CD8-positive, alpha-beta memory T cell (primary cell): ENCODE measurements at places on chromosomes 6 and 20. TPM values are rescaled to one million over a fixed set of nuclear protein-coding genes. Genes with fewer than 3 reads are reported as not detected.

DNA sequence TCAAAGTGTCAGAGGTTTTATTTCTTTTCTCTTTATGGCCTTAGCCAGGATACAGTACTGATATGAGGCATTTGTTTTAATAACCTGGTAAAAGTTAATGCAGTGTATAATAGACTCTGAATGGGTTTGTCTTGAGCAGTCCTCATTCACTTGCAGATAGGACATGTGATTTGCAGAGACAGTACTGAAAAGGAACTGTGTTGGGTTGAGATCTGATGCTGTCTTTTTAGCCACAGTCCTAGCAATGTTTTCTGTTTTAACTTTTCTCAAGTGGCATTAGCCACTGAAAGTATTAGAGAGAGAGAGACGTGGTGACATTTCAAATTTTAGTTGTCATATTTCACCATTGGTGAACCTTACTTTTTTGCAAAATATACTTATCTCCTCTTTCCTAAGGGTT lies 547.2 kb upstream of the MAN1A1 start:
- H3K4me1 ChIP-seq, result no peaks in the 10 kb centered on the region
- DNase-seq, result no peak
- no peak overlapping the region for H3K4me3 ChIP-seq
- no peaks in the 10 kb centered on the region for H3K27me3 ChIP-seq
- no peak overlapping the region for H3K27ac ChIP-seq

GRCh38 chr20:44418069-44418905 lies 57.4 kb upstream of the TTPAL start:
- no peak overlapping the region for H3K27ac ChIP-seq
- H3K4me3 ChIP-seq, result no peak overlapping the region
- no peaks in the 10 kb centered on the region for H3K4me1 ChIP-seq
- no peaks in the 10 kb centered on the region for H3K36me3 ChIP-seq

- no peaks in the 10 kb centered on the region for H3K27me3 ChIP-seq
- H3K27ac ChIP-seq, result no peak overlapping the region
- H3K4me1 ChIP-seq, result no peaks in the 10 kb centered on the region
- DNase-seq, result no peak
- no peak overlapping the region for H3K4me3 ChIP-seq
Observed at GRCh38 chr20:2213401-2213800, 82.4 kb upstream of the TGM3 start.

DNA sequence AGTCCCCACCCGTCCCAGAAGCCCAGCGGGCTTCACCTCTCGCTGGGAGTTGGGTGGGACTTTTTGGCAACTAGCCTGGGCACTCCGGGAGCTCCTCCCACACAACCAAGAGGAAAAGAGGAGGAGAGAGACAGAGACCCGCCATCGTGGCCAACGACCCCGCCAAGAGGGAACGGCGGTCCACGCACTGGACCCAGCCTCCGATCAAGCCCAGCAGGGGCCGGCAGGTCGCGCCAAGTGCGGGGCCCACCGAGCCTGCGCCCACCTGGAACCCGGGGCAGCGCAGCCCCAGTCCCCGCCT lies 3.0 kb upstream of the TMEM14C start:
- H3K4me3 ChIP-seq, result peak overlapping the region; percentile 47
- H3K27me3 ChIP-seq, result no peaks in the 10 kb centered on the region
- H3K27ac ChIP-seq, result peak overlapping the region; percentile 34
- no peaks in the 10 kb centered on the region for H3K36me3 ChIP-seq
- DNase-seq, result no peak

DNA sequence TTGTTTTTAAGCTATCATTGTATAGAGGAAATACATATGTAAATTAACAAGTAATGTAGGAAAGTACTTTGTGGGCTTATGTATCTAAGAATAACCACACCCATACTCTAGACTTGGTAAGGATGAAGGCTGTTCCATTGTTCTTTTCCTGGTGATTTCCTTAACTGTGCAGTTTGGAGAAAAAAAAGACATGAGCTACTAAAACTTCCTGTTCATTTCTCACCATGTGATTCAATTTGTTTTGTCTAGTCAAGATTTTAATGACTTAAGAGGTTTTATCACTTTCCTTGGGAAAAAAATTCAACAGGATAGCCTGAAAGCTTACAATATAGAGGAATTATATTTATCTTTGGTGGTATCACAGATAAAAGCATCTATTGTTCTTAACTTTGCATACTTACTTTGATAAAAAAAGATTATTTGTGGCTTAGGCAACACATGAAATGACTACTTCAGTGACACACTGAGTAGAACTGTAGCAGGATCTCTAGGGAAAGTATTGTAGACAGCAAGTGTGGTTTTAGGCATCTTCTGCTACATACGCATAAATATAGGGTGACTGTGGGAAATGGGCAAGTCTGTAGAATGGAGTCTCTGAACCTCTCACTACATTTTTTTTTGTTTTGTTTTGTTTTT lies 80.3 kb downstream of the GJA1 start:
- H3K36me3 ChIP-seq, result no peaks in the 10 kb centered on the region
- DNase-seq, result no peak
- no peak overlapping the region for H3K4me3 ChIP-seq
- H3K4me1 ChIP-seq, result no peaks in the 10 kb centered on the region
- no peak overlapping the region for H3K27ac ChIP-seq
- no peaks in the 10 kb centered on the region for H3K27me3 ChIP-seq

GRCh38 chr20:60249436-60249835 lies 291.2 kb downstream of the CDH26 start:
- H3K4me1 ChIP-seq, result no peaks in the 10 kb centered on the region
- no peaks in the 10 kb centered on the region for H3K36me3 ChIP-seq
- DNase-seq, result no peak
- H3K27me3 ChIP-seq, result no peaks in the 10 kb centered on the region

DNA sequence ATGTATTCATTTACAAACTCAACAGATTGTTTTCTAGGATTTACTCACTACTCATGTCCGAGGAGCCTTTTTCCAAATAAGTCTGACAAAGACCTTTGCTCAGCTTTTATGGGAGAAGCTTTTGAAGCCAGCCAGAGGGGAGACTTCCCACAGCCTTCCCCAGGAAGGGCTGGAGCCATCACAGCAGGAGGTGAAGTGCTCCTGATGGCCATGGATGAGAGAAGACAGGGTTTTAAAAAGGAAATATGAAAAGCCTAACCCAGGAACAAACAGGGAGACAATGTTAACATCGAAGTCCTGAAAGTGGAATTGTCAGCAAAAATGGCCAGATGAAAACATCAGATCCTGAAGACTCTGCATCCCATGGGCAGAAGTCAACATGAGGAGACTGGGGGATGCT lies 11.6 kb upstream of the TAGAP start:
- DNase-seq, result no peak
- peaks cover 72% of the 10 kb centered on the region for H3K4me1 ChIP-seq
- no peaks in the 10 kb centered on the region for H3K27me3 ChIP-seq
- no peak overlapping the region for H3K27ac ChIP-seq
- no peaks in the 10 kb centered on the region for H3K36me3 ChIP-seq

DNA sequence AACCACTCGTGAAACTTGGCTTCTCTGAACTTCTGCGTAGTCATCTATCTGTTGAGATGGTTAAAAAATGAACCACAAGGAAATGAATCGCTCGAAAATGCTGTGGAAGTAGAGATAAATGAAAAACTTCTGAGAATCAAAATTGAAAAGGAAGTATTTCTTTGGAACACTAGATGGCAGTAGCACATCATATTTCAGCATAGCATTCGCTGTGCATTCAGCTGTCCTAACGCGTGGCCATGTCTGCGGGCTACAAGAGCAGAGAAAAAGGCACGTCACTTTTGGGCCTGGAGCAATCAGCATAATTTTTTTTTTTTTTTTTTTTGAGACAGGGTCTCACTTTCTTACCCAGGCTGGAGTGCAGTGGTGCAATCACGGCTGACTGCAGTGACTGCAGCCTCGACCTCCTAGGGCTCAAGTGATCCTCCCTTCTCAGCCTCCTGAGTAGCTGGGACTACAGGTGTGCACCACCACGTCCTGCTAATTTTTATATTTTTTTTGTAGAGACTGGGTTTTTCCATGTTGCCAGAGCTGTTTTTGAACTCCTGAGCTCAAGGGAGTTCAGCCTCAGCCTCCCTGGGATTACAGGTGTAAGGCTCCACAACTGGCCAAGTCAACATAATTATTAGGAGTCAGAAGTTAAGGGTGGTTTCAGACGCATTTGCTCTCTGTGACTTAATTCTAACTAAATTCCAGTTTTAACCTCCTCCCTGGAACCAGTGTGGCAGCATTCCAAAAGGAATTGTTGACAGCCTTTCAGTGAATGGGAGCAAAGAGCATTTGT lies 8.8 kb upstream of the PERP start:
- peaks cover 4% of the 10 kb centered on the region for H3K4me1 ChIP-seq
- no peak overlapping the region for H3K27ac ChIP-seq
- H3K4me3 ChIP-seq, result no peak overlapping the region
- peak; percentile 62 for DNase-seq

- no peak overlapping the region for H3K4me3 ChIP-seq
- DNase-seq, result no peak
- no peaks in the 10 kb centered on the region for H3K4me1 ChIP-seq
- no peaks in the 10 kb centered on the region for H3K36me3 ChIP-seq
Observed at GRCh38 chr6:151524059-151524458, 30.2 kb downstream of the CCDC170 start.

DNA sequence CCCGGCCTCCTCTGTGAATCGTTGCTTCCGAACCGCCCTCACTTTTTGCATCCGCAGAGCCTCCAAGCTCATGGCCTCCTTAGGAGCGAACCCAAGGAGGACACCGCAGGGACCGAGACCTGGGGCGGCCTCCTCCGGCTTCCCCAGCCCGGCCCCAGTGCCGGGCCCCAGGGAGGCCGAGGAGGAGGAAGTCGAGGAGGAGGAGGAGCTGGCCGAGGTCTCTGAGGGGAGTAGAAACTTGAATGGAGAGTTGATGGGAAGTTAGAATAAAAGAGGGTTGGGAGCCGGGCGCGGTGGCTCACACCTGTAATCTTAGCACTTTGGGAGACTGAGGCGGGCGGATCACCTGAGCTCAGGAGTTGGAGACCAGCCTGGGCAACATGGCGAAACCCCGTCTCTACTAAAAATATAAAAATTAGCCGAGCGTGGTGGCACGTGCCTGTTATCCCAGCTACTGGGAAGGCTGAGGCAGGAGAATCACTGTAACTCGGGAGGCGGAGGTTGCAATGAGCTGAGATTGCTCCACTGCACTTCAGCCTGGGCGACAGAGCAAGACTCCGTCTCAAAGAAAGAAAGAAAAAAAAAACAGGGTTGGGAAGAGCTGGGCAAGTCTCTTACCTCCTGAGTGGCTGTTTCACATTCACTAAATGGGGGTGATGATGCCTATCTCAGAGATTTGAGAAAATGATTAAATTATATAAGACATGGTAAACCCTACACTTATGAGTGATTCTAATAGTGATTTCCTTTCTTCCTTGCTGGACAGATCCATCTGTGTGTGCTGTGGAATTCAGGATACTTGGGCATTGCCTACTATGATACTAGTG lies 805 bp downstream of the MSH5 start:
- H3K36me3 ChIP-seq, result no peaks in the 10 kb centered on the region
- peaks cover 39% of the 10 kb centered on the region for H3K4me1 ChIP-seq
- no peak for DNase-seq
- peak overlapping the region; percentile 84 for H3K4me3 ChIP-seq
- H3K27me3 ChIP-seq, result no peaks in the 10 kb centered on the region

DNA sequence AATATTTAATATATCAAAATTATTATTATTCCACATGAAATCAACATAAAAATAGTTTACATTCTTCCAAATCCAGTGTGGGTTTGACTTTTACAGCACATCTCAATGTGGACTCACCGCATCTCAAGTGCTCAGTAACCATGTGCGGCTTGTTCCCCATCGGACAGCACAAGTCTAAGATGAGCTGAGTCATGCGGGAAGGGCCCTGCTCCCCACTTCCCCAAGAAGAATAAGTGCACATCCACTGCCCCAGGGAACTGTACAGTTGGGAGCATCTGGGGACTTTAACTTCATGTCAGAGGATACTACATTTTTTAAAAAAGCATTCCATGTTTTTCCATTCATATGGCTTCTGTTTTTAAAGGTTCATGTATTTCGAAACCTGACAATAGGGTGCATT lies 325.6 kb downstream of the BTBD3 start:
- H3K27me3 ChIP-seq, result no peaks in the 10 kb centered on the region
- no peaks in the 10 kb centered on the region for H3K36me3 ChIP-seq
- H3K4me3 ChIP-seq, result no peak overlapping the region

DNA sequence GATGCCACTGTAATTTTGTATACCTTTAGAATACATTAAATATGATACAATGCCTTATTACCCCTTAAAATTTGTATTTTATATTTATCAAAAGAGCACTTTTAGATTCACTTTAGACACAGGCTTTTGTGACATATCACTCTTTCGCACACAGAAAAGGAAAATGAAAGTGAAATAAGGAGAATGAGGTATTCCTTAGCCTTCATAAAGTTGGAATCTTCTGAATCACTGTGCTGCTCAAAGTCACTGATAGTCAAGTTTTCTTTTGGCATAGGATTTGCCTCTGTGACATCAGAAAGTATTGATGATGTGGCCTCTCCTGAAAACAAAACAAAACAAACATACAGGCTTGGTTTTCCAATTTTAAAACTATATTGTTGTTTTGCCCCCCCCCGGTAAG lies 1097.1 kb downstream of the KIF16B start:
- H3K4me3 ChIP-seq, result no peak overlapping the region
- H3K27me3 ChIP-seq, result no peaks in the 10 kb centered on the region
- H3K4me1 ChIP-seq, result no peaks in the 10 kb centered on the region
- DNase-seq, result no peak
- no peaks in the 10 kb centered on the region for H3K36me3 ChIP-seq

GRCh38 chr6:158233214-158233795 lies 65.2 kb downstream of the GTF2H5 start:
- H3K27me3 ChIP-seq, result no peaks in the 10 kb centered on the region
- DNase-seq, result no peak
- H3K4me3 ChIP-seq, result peak overlapping the region; percentile 69
- peaks cover 24% of the 10 kb centered on the region for H3K4me1 ChIP-seq
- H3K36me3 ChIP-seq, result no peaks in the 10 kb centered on the region

DNA sequence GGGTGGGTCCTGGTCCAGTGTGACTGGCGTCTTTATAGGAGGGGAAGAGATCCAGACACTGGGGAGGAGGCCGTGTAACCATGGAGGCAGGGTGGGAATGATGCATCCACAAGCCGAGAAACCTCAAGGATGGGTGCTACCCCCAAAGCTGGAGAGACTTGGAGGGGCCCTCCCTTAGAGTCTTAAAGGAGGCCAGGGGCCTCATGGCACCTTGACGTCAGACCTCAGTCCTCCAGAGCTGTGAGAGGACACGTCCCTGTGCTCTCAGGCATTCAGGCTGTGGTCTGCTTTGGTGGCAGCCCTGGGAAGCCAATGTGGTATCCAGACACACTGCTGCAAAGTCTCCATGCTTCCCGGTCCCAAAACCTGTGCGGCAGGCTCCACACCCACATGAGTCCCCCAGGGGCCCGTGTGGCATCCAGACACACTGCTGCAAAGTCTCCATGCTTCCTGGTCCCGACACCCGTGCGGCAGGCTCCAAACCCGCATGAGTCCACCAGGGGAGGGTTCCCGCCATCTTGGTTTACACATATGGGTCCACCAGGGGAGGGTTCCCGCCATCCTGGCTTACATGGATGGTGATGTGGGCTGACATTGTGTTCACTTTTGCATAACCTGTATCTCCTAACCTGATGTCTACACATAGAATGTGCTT lies 278.0 kb downstream of the SMOC2 start:
- H3K27ac ChIP-seq, result no peak overlapping the region
- H3K4me3 ChIP-seq, result no peak overlapping the region
- H3K4me1 ChIP-seq, result no peaks in the 10 kb centered on the region
- H3K36me3 ChIP-seq, result no peaks in the 10 kb centered on the region
- no peaks in the 10 kb centered on the region for H3K27me3 ChIP-seq
- DNase-seq, result no peak

ATP5F1E gene
- 102 TPM for total RNA-seq

CLVS2 gene
- not detected for total RNA-seq

MEP1A gene
- not detected for total RNA-seq

CCDC167 gene
- 86.3 TPM for total RNA-seq

TTK gene
- 22.5 TPM for total RNA-seq

EMILIN3 gene
- not detected for total RNA-seq

UBE2C gene
- 130 TPM for total RNA-seq
